Activated T-cell treated with anti-CD3 and anti-CD28 coated beads, Interleukin-2, amount 50 U/mL, for 72 hours (primary cell): ENCODE measurements at places on chromosomes 11 and 22.

GRCh38 chr11:131537196-131537595 is 166.8 kb downstream of the NTM start:
- DNase-seq: no peak

DNA sequence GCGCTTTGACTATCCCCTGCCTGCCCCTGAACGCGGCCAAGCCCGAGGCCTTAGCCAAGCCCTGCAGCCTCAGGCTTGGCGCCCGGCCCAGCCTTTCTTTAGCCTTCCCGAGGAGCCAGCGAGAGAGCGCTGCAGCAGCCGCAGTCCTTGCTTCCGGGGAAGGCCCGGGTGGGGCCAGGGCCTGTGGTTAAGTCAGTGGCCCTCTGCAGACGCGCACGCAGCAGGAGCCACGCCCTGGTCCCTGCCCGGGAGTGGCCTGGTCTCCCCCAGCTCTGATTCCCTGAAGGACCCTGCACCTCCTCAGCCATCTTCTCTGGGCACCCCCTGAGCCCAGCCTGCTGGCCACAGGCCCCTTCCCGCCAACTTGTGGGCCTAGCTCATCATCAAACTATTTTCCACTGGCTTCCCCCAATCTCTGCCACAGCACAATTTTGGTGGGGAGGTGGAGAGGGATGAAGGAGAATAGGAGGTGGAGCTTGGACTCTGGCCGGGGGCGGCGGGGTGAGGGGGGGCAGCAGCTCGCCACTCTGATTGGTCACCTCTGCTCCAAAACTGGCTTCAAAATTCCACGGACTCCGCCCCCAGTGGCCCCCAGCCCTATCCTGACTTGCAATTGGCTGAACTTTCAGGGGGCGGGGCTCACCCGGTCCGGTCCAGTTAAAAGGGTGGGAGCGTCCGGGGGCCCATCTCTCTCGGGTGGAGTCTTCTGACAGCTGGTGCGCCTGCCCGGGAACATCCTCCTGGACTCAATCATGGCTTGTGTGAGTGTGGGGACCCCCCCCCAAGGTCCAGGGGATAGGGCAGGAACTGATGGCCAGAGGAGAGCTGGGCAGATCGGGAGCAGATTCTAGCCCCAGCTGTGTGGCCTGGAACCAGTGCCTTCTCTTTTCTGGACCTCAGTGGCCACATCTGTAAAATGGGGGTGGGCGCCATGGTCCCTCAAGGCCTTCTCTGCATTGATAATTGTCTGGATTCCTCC is at the start of gene LGALS1:
TSS of gene LGALS1 (plus strand) at position 686 of the 979 bp plus-strand sequence. CDS start at position 753, 67 bp downstream.
- DNase-seq: peak; percentile 78

DNA sequence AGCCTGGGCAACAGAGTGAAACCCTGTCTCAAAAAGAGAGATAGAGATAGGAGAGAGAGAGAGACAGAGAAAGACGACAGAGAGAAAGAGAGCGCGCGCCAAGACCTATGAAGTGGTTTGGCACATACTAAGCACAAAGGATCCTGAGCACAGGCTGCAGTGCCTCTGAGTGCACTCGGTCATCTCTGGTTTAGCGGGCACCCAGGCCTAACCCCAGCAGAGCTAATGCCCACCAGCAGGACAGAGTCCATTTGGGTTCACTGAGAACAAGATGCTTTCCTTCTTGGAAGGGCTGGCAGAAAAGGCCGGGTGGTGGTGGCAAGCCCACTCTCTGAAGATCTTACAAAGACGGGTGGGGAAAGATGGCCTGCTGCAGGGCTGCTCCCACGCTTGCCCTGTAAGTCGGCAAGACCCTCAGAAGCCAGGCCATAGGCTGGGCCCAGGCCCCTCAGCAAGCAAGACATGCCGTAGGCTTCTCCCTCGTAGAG is 3.3 kb downstream of the SCARF2 start:
- no peak for DNase-seq

DNA sequence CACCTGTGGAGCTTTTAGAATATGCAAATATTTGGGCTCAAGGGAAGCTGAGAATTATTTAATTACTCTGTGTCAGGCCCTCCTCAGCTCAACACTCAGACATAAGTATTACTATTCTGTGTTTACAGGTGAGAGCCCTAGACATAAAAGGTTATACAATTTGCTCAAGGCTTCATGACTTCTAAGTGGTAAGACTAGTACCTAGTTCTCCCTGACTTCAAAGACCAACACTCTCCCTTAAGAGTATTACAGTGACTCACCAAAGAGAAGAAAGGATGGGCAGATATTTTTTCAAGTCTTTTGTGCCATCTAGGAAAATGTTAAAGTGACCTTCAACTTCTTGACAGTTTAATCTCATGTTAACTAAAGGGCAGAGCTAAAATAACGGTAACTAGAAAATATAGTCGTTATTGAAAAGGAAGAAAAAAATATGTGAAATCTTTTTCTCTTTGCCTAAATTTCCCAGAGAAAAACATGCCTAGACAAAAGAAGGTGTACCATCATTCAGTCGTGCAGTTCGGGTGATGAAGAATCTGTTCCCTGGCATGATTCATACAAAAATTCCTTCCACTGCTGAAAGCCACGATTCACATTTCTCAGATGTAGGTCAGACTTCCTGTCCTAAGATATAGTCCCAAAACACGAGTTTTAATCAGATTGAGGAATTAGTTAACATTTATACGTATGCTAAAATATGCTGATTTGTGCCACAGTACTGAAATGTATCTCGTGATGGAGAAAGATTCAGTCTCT is 849.1 kb upstream of the API5 start:
- DNase-seq: no peak

GRCh38 chr11:104761511-104761910 is 136.7 kb downstream of the CASP12 start:
- no peak for DNase-seq

DNA sequence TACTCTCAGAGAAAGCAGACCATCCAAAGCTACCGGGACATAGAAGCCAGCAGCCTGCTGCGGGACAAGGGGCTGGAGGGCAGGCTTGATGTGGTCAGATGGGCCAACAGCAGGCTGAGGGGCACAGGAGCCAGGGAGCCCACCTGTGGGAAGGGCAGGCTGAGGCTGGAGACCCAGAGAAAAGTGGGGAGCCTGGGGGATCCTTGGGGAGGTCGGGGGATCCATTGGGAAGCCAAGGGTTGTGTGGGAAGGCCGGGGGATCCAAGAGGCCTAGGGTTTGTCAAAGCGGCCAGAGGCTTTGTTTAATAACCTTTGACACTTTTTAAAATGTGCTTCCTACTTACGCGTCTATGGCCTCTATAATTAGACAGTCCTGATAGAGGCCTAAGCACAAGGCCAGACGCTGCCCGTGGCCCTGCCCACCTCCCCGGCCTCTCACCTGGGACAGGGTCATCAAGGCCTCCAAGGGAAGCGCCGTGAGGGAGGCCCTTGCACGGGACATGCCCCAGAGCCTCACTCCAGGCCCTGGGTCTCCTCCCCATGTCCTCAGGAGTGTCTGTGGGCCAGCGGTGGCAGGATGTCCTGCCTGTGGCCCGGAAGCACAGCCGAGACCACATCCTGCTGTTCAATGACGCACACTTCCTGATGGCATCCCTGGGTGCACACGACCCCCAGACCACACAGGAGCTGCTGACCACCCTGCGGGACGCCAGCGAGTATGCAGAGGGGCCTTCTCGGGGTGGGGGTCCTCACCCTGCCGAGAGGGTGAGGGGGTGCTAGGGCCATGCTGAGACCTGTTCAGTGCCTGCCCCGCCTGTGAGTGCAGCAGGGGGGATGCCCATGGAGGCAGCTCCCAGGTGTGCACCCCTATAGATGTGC is 8.6 kb upstream of the GTSE1 start:
- peak; percentile 53 for DNase-seq

DNA sequence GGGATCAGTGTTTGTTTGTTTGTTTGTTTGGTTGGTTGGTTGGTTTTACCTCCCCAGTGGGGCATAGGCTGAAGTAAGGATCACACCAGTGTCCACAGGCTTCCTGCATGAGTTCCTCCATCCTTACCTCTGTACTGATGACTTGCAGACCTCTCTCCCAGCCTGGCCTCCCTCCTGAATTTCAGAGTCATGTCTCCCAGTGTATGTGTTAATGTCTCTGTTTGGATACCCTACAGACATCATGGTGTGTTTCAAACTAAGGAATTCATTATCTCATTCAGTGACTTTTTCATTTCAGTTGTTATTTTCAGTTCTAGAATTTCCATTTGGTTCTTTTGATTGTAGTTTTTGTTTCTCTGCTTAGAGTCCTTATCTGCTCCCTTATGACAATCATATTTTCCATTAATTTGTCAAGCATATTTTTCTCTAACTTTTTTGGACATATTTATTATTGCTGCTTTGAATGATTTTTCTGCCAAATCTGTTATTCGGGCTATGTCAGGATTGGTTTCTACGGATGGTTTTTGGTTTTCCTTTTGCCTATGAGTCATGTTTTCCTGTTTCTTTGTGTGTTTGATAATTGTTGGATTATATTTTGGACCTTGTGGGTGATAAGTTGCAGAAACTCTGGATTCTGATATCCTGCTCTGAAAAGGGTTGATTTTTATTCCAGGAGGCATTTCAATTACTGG is 23.6 kb downstream of the MYEOV start:
- no peak for DNase-seq

GRCh38 chr11:45886816-45887520 is 1.5 kb downstream of the MAPK8IP1 start:
- no peak for DNase-seq

GRCh38 chr11:70134490-70134889 is 56.4 kb downstream of the ANO1 start:
- DNase-seq: no peak

- no peak for DNase-seq
These were observed 377.7 kb downstream of the BRD1 start for GRCh38 chr22:49449811-49450446.

- peak; percentile 16 for DNase-seq
These were observed 53.9 kb upstream of the CEP126 start for GRCh38 chr11:101860696-101861427.

DNA sequence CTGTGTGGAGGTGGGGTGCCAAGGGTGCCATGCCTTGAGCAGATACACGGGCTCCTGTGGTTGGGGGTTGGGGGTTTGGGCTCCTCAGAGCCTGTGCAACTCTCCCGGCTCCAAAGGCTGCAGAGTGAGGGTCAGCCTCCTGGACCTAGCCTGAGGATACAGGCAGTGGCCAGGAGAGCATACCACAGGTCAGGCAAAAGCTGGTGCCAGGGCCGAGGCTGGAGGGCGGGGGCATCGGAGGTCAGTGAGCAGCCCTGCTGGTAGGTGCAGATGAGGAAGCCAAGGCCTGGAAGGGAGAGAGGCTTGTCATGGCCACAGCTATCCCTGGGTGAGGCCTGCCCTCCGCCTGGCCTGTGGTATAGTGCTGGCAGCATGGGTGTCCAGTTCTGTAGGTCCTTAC is 25.6 kb upstream of the DGCR8 start:
- no peak for DNase-seq

DNA sequence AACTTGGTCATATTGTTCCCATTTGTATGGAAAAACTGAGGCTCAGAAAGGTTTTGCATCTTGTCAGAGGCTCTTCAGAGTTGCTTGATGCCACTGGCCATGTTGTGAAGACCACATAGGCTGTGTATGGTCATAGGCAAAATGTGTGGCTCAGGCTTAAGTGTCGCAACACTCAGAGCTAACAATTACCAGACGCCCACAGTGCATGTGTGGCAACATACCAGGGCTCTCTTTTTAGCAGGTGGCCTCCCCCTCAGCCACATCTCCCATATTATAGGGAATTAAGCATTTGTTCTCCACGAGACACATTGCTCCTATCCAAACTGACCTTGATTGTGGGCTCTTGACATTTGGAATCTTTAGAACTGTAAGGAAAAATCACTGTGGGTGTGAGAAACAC is 802.5 kb downstream of the DLG2 start:
- no peak for DNase-seq

DNA sequence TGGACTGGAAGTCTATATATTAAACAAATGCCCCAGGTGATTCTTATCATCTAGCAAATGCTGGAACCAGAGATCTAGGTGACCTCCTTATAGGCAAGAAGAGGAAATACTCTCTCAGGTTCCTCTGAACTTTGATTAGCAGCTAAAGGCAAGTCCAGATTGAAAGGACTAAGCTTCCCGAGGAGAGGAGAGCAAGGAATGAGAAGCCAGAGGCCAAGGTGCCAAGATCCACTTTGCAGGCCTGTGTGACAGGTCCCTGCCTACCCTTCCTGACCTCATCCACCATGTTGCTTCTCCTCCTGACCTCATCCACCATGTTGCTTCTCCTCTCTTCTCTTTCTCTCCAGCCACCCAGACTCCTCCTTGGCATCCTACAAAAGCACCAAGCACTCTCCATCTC is 173.2 kb downstream of the LARGE1 start:
- no peak for DNase-seq

DNA sequence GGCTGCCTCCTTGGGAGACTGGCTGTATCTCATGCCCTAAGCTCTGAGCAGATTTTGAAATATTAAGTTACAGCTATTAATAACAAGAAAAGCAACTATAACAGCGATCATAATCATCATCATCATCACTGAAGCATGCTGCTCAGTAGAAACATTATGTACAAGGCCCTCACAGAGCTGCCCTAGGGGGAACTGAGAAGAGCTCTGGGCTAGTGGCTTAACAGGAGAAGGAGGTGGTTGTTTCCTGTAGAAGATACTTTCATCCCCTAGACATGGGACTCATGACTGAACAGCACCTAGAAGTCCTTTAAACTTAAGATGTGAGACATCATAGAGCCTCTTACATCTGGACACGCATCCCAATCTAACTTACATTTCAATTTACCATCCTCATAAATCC is 332.8 kb upstream of the PLET1 start:
- DNase-seq: no peak

- DNase-seq: no peak
These were observed 3.3 kb downstream of the FAM118B start for GRCh38 chr11:126214841-126215240.

DNA sequence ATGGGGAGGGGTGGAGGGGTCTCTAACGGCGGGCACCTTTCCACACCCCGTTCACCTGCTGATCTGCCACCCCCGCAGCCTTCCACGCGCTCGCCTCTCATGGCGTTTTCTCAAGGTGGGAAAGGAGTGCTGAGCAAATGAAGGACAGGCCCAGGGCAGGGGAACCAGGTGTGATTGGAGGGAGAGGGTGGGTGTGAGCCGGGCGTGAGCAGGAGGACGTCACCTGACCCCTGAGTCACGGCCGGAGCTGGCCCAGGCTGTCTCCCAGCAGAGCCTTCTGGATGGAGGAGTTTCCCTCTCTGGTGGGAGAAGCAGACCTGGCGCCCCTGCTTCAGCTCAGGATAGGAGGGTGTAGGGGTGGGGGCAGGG is 14.0 kb upstream of the ARHGAP8 start:
- DNase-seq: no peak

GRCh38 chr11:67309166-67309565 is 5.8 kb downstream of the SSH3 start:
- DNase-seq: no peak

GRCh38 chr11:78467931-78468330 is 50.3 kb upstream of the GAB2 start:
- no peak for DNase-seq

GRCh38 chr11:44624761-44625221 is 59.3 kb downstream of the CD82 start:
- DNase-seq: no peak
